Frontal cortex (tissue), 4 donors: ENCODE measurements at places on chromosomes 2 and 18. TPM values are rescaled to one million over a fixed set of nuclear protein-coding genes. Genes with fewer than 3 reads are reported as not detected.

The SH3RF3 gene
- 9.0 TPM for total RNA-seq

The AOX1 gene
- total RNA-seq: 0.82 TPM

The ADCYAP1 gene
- 7.3 TPM for total RNA-seq

The SULT1C4 gene
- total RNA-seq: 4.5 TPM

GRCh38 chr18:10085416-10085815 lies 171.6 kb downstream of the VAPA start:
- no peak for DNase-seq

DNA sequence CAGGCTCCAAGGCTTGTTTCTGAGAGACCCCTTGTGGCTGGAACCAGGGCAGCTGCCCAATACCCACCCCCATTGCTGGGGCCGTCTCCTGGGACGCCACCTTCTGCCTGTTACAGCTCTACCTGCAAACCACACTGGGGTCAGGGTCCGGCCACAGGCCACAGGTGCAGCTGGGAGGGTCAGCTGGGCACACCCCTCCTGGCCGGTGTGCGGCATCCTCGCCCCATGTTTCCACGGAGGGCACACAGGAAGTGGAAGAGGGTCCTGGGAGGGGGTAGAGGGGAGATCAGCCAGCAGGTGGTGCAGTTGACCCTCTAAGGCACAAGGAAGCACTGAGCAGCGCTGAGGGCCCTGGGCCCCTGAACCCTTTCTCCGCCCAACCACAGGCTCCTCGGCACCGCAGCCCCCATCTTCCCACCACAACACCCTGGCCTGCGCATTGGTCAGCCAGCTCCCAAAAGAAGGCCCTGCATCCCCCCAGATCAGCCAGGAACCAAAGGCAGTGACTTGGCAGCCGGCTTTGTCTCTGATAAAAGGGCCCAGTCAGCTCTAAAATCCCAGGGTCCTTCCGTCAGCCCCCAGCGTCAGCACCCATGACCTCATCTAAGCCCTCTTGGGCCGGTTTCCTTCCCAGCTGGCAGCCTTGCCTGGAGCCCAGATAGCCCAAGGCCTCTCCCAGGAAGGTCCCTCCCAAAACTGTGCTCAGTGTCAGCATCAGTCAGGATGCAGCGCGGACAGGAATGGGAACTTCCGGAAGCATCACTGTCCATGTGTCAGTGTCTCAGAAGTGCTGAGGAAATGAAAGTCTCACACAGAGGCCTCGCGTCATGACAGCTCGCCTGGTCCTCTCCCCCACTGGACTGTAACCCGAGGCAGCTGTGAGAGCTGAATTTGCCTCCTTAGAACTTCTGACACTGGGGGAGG lies 1.7 kb downstream of the ERFE start:
- peak; percentile 70 for DNase-seq

DNA sequence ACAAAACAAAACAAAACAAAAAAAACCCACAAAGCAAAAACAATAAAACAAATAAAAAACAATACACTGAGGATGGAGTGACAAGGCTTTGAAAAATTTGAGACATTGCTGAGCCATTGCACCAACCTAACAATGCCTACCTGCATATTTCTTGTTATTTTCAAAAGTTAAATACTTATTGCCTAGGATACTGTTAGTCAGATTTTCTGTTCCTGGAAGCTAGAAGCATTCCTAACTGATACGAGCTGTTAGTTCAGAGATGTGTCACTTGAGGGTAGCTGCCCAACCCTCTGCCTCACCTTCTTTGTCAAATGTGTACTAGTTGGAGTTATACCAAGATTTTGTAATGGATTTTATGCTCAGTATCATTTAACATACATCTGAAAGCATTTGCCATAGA lies 187.2 kb downstream of the TXNL1 start:
- no peak for DNase-seq

GRCh38 chr18:77052983-77053309 lies 79.6 kb downstream of the MBP start:
- no peak for DNase-seq

DNA sequence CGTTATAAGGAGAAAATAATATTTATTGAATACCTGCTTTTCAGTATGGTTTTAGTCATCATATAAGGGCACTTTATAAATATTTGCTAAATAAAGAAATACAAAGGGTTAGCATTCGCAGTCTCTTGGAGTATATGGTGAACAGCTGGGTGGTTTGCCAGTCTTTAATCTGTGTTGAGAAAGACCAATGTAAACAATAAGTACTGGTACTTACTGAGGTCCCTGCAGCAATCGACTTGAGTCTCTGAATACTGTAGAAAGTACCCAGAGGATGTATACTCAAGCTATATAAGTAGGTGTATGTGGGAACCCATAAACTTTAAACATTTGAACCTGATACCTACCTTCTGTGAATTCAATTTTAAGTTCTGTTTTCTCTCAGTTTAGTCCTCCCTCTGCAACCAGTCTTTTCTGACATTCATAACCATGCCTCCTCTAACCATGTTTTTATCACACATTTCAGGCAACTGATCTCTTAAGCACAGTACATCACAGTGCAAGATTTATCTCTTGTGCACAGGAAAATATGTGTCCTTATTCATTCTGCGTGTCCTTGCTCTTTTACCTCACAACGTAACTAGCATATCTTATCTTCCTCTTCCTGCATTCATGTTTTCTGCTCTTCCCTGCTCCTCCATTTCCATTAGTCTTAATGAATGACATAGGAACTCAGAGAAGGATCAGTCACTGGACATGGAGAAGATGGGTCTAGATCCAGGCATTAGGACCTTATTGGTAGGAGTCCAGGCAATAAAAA lies 21.7 kb downstream of the C18orf63 start:
- no peak for DNase-seq

DNA sequence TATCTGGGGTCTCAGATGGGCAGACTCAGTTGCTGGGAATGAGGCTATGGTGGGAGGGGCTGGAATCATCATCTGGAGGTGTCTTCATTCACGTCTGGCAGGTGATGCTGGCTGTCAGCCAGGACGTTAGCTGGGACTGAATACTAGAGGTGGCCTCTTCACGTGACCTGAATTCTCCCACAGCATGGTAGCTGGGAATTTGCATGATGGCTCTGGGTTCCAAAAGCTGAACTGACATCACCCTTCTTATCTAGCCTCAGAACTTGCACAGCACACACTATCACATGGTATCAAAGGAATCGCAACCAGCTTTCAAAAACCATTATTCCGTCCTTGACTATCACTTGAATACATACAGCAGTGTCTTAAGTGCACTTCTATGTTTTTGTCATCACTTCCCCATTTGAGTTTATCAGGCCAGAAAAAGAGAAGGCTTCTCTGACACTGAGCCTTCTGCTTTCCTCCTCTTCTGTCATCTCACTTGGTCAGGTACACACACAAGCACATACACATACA lies 53.0 kb upstream of the LRP2 start:
- no peak for DNase-seq

DNA sequence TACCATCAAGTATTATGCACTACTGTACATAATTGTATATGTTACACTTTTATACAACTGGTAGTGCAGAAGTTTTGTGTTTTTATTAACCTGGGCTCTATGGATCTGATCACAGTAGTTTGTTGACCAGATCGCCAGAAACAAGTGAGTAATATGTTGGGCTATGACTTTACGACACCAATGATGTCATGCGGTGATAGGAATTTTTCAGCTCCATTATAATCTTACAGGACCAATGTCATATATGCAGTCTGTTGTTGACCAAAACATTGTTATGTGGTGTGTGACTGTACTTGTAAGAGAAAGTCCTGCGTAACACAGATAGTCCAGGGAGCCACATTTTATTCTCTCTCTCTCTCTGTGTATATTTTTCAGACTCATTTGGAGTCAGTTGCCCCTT lies 4.5 kb upstream of the ACOXL start:
- DNase-seq: no peak

- DNase-seq: no peak
These were observed 9.4 kb upstream of the GBX2 start for GRCh38 chr2:236177604-236177966.
